WTC11 (cell line): ENCODE measurements at places on chromosomes 3 and 15.

- DNase-seq, result no peak
Observed at GRCh38 chr3:71035314-71035713, 548.2 kb downstream of the FOXP1 start.

GRCh38 chr3:4996771-4997291, 17.6 kb downstream of the BHLHE40 start:
- DNase-seq, result no peak

DNA sequence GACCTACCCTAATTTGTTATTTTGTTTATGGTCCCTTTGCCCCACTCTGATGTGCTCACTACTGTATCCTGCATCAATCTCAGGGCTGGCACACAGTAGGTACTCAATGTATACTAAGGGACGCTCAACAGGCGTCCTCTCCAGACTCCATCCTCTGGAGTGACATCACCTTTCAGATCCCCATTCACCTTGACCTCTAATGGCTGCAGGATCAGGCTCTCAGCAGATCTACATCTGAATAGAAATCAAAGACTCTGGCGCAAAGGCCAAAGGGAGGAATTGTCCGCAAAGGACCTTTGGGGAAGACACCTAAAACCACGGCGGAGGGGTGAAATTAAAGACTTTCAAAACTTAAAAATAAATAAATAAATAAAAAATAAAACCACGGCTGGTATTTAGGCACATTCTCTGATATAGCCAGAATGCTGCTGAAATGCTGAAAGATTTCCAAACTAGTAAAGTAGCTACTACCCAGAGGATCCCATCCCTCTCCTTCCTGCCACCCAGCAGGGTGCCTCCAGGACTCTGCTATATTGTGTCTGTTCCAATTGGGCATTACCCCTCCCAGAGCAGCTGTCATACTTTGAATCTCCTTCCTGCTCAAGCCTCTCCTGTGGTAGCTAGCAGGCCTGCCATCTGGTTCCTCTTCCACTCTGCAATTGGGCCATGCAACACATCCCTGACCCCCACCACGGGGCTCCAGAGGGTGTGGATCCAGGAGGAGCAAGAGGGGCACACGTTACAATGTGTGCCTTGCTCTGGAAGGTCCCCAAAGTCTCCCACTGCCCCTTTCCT, 6.1 kb downstream of the SHF start:
- DNase-seq, result no peak

- DNase-seq, result no peak
Observed at GRCh38 chr3:123367467-123368154, 81.3 kb downstream of the ADCY5 start.

DNA sequence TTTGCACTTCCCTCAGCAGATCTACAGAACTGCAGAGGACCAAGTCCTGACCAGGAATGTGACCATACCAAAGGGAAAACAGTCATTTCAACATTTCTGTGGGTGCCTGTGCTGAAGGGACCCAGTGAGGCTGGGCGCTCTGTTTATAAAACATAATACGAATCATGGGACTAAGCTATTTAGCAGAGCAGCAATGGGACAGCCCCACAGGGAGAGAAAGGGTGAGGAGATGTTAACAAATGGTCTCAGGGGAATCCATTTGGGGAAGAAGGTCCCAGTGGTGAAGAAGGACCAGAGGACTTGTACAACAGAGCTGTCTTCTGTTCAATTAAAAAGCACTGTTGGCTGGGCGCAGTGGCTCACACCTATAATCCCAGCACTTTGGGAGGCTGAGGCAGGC, 1025.4 kb downstream of the FHIT start:
- DNase-seq, result no peak

DNA sequence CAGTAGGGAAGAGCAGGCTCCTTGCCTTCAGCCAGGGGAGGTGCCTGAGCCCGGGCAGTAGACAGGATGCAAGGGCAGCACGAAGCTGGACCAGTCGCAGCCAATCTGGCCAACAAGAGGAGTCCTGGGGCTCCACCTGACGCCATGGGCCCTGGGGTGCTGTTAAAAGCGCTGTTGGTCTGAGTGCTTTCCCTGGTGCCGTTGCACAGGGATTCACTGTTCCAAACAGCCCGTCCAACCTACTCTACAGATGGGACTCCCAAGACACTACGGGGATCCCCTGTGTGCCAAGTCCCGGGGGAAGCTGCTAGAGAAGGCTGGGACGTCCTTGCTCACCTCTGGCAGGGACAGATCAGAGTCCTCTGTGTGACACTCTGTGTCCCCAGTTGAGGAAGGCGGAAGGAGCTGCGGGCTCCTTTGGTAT, 632 bp downstream of the CTSH start:
- peak; percentile 17 for DNase-seq

GRCh38 chr15:68470049-68470742, 38.2 kb upstream of the ITGA11 start:
- no peak for DNase-seq

- DNase-seq, result no peak
Observed at GRCh38 chr3:131922356-131922755, 112.5 kb downstream of the CPNE4 start.

DNA sequence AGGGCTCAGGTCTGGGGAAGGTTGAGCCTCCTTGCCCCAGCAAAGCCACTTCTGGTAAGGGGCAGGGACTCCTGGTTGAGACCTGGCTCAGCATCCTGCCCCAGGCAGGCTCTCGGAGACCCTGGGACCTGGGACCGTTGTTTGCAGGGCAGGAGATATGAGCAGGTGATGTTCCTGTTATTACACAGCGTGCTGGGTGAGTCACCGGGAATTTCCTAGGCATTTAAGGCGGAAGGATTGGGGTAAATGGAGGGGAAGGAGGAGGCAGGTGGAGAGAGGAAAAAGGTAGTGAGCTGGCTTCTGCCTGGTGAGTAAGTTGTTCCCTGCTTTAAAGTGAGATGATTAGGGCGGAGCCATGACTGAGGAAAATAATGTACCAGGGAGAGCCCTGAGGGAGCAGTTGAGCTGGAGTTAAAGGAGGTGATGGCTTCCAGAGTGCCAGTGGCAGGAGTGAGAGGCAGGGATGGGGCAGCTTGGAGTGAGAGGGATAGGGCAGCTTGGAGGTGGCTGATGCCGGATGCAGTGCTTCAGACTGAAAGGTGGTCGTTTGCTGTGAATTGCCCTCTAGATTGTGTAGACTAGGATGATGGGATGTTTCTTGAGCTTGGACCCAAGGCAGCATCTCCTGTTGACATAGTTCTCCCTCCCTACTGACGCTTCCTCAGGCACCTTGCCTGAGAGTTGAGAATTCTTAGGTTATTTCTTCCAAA, 79.4 kb downstream of the AAGAB start:
- DNase-seq, result no peak

- DNase-seq, result peak; percentile 90
Observed at GRCh38 chr3:96813134-96813819, 1.1 kb upstream of the EPHA6 start.

GRCh38 chr15:68279779-68280753, 2.5 kb downstream of the FEM1B start:
- DNase-seq, result no peak

DNA sequence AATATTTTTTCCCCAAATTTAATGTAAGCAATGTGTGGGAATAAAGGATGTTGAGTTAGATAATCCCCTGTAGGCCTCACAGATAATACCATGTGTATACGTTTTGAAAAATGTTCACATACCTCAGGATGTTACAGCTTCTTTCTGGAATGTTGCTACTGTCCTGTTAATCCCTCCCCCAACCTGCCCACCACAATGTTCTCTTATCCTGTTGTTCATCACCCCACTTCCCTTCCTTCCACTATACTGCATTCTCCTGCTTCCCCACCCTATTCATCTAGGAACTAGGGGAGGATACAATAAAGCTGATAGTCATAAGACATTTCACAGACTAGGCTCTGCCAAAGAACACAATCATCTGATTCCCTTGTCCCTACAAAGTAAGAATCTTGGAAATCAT, 92.1 kb downstream of the IGF2BP2 start:
- no peak for DNase-seq

- no peak for DNase-seq
Observed at GRCh38 chr3:60120245-60120644, 1070.4 kb upstream of the CFAP20DC start.

- DNase-seq, result no peak
Observed at GRCh38 chr15:70788114-70789049, 25.0 kb upstream of the UACA start.

- DNase-seq, result no peak
Observed at GRCh38 chr3:152254041-152254440, 14.7 kb upstream of the MBNL1 start.

DNA sequence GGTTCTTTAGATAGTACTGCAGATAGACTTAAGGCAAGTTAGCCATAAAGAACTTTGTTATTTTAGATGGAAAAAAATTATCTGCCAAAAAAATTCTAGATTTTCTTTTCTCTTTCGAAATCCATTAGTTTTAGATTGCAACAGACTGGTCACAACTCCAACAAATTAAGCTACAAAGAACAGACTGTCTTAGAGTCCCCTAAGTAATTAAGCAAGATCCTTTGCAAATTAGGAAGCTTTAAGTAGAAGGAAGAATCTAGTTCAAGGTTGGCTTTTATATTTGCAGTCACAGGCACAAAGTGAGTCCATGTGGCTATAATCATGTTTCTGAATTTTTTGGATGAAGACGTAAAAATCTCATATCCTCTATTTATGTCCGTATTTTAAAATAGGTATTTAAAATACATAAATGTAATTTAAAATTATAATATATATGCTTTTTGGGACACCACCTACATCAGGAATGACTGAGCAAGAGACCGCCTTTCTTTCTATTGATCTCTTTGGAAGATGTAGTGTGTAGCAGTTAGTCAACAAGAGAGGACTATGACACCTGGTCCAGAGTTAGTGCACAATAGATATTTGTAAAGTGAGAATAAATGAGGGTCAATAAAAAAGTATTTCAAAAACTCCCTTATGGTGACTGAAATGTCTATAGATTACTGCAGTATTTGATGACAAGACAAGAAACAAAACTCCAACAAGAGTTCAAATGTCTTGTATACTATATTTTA, 34.4 kb downstream of the TMEM45A start:
- no peak for DNase-seq

DNA sequence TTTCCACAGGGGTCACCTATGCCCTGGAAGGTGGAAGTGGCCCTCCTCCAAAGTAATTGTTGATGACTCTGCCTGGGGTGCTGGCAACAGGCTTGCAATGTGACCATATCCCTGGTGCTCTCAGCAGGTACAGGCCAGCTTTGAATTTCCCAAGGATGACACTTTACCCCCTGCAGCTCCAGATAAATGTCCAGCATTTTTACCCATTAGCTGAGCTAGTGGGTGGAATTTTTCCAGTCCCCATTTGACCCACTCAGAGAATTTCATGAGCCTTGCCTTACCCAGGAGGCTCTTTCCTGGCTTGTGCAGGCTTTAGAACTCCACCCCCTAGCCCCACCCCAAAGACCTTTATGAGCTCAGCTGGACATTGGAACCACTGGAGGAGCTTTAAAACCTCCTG, 77.6 kb downstream of the ST8SIA2 start:
- no peak for DNase-seq

DNA sequence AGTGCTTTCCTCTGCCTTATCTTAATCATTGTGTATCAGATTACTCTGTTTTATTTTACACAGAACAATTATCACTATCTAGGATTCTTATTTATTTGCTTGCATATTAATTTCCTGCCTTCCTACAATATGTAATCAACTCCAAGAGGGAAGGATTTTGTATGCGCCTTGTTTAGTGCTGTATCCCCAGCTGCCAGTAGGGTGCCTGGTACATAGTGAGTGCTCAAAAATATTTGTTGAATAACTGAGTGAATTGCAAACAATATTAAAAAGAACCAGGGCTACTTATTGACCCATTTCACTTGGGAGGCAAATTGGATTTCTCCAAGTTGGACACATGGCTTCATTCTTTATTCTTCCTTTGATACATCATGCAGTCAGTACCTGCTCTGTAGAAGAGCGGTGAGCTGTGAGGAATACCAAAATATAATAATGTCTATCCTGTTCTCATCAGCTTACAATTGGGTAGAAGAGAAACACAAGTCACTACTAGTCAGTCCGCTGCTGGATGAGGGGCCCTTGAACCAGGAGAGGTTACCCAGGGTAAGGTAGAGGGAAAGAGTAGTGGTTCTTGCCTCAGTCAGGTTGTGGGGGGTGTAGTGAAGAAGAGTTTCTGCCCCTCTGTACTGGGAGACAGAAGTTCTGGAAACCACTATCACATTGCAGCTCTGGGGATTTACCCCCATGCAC, 233.9 kb upstream of the ZBTB20 start:
- no peak for DNase-seq

- DNase-seq, result no peak
Observed at GRCh38 chr3:54916732-54917131, 11.1 kb downstream of the LRTM1 start.

DNA sequence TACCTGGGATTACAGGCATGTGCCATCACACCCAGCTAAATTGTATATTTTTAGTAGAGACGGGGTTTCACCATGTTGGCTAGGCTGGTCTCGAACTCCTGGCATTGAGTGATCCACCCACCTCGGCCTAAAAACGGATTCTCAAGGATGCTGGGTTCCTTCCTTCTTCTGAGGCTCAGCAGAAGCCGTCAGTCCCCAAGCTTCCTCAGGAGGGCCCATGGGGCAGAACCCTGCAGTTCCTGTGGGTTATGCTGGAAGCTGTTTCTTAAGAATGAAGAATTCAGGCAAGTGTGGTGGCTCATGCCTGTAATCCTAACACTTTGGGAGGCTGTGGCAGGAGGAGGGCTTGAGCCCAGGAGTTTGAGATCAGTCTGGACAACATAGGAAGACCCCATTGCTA, 29.0 kb upstream of the ZNF710 start:
- no peak for DNase-seq

DNA sequence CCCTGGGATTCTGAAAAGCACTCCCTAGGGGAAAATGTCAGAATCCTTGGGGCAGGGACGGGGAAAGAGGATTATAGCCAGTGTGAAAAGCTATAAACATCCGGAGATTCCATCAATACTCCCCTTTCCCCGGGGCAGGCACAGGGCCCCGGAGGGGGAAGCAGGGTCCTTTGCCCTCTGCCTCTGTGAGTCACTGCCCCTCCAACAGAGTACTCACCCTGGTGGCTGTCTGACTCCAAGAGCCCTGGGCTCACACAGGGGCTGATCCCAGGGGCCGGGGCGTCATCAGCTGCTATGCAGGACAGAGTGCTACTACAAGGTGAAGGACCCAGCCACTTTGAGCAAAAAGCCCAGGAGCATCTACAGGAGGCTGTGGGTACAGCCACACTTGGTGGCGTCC, 133.0 kb upstream of the PRR20G start:
- DNase-seq, result no peak

DNA sequence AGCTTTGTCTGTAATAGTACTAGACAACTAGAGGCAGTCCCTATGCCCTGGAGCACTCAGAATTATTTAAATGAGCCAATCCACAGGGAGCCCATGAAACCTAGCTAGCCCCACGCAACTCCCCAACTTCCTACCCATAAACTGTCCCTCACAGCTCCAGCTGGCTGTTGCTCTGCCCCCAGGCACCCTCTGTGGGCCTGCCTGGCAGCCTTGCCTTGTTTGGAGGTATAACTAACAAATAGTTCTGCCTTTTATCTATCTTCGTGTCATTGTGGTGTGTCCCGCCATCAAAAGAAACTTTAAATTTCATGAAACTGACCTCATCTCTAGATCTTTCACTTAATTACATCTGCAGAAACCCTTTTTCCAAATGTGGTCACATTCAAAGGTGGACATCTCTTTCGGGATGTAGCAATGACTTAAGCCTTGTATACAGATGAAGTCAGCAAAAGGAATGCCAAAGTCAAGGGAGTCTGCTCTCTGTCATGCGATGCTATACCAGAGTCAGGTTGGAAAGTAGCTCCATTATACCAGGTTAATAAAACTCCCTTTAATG, 1.8 kb upstream of the RTP3 start:
- no peak for DNase-seq
